ENCODE measurements at places on chromosomes 5 and 9.

DNA sequence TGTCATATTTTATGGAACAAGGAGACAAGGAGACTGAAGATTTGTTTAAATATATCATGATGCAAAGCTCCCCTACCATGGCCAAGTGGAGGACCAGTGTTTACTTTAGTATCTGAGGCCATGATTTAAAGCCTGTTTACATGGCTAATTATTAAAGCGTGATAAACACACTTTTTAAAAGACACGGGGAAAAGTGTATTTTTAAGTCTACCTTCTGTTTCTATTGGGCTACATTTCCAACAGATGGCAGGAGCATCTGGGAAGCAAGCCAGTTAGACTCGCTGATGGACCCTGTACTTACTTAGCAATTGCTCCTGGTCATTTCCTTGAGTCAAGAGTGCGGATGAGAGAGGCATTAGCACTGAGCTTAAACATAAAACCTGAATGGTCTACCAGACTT, 480.3 kb upstream of the SEMA6A start:
- DNase-seq, result no peak

DNA sequence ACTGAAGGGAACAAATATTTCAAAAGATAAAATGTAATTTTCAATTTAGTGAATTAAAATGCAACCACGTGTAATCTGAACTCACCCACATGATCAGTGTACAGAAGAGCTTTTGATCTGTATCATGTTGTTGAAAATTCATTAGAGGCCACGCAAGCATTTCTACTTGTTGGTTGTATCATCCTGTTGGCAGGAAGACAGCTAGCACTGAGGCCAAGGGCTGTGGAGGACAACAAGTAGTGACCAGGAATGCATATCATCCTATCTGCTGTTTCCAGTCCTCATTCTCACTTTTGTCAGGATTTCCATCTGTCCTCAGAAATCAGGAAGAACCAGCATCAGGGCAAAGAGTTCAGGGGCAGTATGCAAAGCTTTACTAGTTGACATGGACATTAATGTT, 29.9 kb upstream of the CKS2 start:
- DNase-seq, result no peak

- DNase-seq, result no peak
Observed at GRCh38 chr9:87226896-87227295, 270.8 kb upstream of the DAPK1 start.

- DNase-seq, result no peak
Observed at GRCh38 chr5:36402512-36402906, 100.8 kb upstream of the RANBP3L start.

GRCh38 chr9:36935332-36935731, 98.7 kb downstream of the PAX5 start:
- DNase-seq, result no peak

- DNase-seq, result no peak
Observed at GRCh38 chr9:127876764-127877562, 512 bp downstream of the AK1 start.

GRCh38 chr5:54610197-54610944, 92.8 kb downstream of the SNX18 start:
- peak; percentile 10 for DNase-seq

- DNase-seq, result no peak
Observed at GRCh38 chr5:149423049-149423793, 44.1 kb upstream of the IL17B start.

DNA sequence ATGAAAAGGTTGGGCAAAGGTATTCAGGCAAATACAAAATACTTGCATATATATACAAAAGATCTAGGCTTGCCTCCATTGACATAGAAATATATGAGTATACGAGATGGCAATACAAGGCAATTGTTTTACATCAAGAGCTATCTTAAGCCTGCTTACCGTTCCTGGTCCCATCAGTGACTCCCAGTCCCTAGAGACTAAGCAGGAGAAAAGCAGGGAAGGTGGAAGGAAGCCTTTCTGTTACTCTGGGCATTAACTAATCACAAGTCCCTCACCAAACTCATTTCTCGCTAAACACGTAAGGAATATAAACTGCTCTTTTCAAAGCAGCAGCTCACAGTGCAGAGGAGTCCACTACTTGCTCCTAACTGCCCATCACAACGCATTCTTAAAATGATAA, 125.2 kb downstream of the ZNF608 start:
- no peak for DNase-seq

DNA sequence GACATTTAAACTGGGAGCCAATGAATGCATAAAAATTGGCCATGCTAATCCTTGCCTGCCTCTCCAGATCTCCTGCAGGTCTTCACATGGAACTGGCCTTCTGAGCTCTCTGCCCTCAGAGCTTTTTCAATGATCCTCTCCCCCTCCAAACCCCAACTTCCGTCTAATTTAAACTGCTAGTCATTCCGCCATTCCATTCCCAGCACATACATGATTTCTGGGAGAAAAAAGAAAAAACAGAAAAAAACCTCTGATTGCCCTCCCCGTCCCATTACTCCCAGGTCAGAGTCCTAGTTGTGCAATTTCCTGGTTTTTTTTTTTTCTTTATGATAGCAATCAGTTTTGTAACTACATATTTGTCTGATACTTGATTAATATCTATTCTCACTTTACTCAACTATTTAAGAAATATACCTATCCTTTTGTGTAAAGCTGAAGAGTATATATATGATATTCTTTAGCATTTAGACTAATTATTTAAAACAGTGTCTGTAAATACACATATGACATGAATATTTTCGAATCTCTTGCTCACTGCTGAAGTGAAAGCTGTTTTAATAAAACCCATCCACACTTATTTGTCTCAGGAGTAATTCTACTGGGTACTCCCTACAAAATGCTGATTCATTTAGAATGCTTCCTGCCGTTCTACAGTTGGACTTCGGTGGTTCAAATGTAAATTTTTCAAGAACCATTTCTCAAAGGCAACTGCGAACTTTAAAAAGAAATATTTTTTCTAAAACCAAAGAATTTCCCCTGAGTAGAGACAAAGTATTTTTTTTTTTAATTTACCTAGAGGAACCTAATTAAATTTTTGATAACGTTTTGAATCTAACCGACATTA, 1.6 kb downstream of the HINT1 start:
- no peak for DNase-seq

Measured in stimulated activated CD4-positive, alpha-beta T cell treated with anti-CD3 and anti-CD28 coated beads, Interleukin-4, amount 100 ng/mL, for 24 hours (primary cell).